ENCODE measurements at places on chromosomes 3 and 15.

- DNase-seq = no peak
These were observed 4.4 kb downstream of the TMEM45A start for GRCh38 chr3:100496711-100497261.

DNA sequence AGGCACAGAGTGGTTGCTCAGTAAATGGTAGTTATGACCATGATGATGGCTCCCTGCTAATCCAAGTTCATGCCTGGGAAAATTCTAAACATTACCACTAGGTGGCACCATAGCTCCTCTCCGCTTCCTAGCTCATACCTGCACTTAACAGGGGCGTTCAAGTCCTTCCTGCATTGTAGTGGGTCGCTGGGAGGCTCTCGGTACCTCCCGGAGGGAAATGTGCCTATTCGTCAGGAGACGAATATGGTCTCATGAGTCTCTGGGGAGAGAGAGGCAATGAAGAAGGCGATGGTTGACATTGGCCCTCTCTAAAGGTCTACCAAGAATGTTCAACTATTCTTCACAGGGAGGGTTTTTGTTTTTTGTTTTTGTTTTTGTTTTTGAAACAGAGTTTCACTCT lies 10.9 kb downstream of the MESP1 start:
- DNase-seq = peak; percentile 69

- DNase-seq = no peak
These were observed 379.0 kb downstream of the CNTN4 start for GRCh38 chr3:2477620-2478019.

GRCh38 chr3:143120716-143121240 lies 1.2 kb downstream of the CHST2 start:
- DNase-seq = no peak

DNA sequence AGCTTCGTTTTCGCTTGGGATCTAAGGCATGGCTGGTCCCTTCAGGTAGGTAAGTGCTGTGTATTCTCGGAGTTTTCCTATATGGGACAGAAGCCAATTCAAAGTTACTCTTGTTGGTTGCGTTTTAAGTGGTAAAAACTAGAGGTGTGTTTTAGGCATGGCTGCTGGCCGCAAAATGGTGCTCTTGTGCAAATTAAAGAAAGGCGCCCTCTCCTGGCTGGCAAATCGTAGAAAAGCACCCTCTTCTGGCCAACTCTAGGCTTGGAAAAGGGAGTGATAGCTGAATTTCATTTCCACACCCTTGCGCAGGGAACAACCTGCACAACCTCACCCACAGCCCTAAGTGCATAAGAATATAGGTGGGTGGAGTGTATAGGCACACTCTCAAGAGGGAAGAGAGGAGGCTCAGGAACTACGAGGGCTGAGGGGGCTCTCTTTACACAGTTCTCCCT lies 23.5 kb downstream of the DRD3 start:
- peak; percentile 35 for DNase-seq

GRCh38 chr3:190485830-190486532 lies 27.9 kb upstream of the IL1RAP start:
- peak; percentile 41 for DNase-seq

GRCh38 chr3:23620638-23621015 lies 185.1 kb upstream of the UBE2E1 start:
- DNase-seq = no peak

DNA sequence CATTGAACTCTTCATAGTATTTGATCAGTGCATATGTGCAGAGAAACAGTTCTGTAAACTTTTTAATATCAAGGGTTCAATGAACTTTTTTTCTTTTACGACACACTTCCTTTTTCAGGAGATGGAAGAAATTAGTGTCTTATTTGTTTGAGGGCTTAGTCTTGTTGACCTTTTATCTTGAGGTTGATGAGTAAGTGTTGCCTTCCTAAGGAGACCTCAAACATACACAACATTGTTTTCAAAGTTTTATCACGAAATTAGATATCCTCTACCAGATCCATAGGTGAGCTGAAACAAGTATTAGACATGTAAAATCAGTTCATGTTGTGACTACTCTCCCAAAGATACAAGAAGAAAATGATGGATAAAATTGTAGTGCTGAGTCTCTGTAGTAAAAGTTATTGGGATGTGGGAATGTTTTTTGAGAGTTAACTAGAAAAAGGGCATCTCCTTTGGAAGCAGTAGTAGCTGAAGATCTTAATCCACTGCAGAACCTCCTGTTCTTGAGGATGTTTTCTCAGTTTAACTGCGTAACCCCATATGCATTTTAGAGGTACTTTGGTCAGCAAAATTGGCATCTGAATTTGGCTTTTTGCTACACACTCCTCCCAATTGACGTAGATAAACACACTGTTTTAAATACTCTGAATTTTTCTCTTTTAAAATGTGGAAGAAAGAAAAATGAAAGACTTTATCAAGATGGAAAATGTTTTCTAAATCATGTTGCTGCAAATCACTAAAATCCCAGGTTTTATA lies 116.8 kb downstream of the GALK2 start:
- DNase-seq = no peak

GRCh38 chr3:11346416-11346815 lies 74.2 kb downstream of the ATG7 start:
- no peak for DNase-seq

GRCh38 chr3:6132684-6133432 lies 728.1 kb upstream of the GRM7 start:
- no peak for DNase-seq

- DNase-seq = no peak
These were observed 53.5 kb upstream of the TIPARP start for GRCh38 chr3:156620901-156621300.
